Activated T-cell treated with anti-CD3 and anti-CD28 coated beads for 24 hours (primary cell): ENCODE measurements at places on chromosomes 7 and 10.

GRCh38 chr10:76138286-76138685, 706.9 kb downstream of the LRMDA start:
- DNase-seq = no peak

- DNase-seq = no peak
These were observed 345.0 kb upstream of the KLF6 start for GRCh38 chr10:4129866-4130477.

DNA sequence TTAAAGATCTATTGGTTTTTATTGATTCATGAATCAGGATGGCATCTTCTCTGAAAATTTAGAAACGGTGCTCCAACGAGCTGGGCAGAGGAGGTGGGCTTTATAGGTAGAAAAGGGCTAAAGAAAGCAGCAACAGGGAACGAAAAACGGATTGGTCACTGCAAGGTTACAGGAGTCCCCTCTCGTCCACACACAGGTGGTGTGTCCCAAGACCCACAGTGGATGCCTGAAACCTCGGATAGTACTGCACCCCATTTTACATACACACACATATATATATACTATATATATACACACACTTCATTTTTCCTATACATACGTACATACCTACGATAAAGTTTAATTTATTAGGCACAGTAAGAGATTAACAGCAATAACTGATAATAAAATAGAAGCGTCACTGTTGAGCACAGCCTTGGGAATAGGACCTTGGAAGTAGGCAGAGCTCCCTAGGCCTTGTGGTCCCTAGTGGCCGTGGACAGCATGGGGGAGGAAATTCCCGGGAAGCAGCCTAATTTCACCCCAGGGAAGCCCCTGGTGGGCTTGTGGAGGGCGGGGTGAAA, 737 bp upstream of the NUB1 start:
- DNase-seq = no peak

- DNase-seq = no peak
These were observed 888.5 kb upstream of the SORCS1 start for GRCh38 chr10:108052981-108053380.

DNA sequence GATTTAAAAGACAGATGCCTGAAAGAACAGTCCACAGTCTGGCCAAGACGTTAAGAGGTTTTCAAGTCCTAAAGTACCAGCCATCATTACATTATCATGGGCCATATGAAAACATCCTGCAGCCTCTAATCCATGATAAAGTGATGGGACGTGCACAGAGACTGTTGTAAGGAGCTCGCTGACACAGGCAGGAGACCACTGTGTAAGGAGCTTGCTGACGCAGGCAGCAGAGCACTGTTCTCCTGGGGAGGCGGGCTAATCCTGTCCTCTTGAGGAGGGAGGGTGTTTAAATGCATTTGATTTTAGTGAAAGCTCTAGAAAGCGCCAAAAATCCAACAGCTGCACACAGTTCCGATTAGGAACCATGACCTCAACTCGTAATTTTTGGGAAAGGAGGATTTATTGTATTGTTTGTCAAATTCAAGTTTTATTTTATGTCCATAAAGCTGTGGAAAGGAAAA, 16.9 kb downstream of the SVIL start:
- no peak for DNase-seq
